ENCODE measurements at places on chromosomes 2 and 18.

GRCh38 chr18:44732599-44732998 is 51.9 kb downstream of the SETBP1 start:
- no peak for DNase-seq

DNA sequence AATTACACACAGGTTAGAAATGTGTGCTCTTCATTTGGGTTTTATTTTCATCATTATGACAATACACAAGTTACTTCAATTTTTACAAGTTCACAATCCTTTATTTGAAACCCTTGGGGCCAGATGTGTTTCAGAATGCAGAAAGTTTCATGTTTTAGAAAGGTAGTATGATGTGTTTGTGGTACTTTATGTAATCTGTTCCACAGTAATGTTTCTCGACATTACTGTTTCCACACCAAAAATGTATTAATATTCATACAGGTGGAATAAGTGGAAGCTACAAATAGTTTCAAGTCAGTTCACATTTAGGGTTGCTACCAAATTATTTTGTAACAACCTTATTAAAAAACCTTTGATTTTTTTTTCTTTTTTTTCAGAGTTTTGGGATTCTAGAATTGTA is 10.4 kb downstream of the UBE2E3 start:
- DNase-seq: no peak

DNA sequence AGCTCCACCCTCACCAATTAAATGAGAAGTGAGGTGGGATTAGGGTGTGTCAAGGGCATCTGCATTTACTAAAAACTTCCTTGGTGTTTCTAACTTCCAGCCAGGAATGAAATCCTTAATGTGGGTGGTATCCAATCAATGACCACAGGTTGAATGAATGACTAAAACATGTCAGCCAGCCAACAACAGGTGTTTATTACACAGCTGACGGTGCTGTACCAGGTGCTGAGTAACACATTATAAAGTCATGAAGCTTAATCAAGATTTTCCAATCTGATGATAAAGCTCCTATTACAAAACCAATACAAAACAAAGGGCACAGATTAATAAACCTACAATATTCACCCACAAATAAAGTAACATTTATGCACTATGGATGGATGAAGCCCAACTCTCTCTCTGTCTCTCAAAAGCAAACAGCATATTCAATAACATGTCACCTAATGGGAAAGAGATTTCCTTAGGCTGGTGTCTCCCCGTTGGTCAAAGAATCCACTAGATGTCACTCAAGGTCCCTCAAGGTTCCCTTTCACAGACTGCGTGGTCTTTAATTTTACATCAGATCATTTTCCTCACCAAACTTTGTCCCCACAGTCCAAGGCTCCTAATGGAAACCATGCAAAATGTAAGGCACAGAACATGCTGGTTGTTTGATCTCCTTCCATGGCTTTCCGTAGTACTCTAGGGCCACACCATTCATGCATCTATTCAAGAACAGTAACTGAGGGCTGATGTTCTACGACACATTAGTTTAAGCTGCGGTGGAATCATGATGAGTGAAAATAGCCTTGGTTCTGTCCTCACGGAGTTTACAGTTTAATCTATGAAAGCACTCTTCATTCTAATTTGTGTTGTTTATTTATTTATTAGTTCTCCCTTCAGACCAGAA is 6.4 kb upstream of the PTPN4 start:
- DNase-seq: peak; percentile 50

GRCh38 chr2:167928434-167928833 is 319.0 kb downstream of the STK39 start:
- no peak for DNase-seq

DNA sequence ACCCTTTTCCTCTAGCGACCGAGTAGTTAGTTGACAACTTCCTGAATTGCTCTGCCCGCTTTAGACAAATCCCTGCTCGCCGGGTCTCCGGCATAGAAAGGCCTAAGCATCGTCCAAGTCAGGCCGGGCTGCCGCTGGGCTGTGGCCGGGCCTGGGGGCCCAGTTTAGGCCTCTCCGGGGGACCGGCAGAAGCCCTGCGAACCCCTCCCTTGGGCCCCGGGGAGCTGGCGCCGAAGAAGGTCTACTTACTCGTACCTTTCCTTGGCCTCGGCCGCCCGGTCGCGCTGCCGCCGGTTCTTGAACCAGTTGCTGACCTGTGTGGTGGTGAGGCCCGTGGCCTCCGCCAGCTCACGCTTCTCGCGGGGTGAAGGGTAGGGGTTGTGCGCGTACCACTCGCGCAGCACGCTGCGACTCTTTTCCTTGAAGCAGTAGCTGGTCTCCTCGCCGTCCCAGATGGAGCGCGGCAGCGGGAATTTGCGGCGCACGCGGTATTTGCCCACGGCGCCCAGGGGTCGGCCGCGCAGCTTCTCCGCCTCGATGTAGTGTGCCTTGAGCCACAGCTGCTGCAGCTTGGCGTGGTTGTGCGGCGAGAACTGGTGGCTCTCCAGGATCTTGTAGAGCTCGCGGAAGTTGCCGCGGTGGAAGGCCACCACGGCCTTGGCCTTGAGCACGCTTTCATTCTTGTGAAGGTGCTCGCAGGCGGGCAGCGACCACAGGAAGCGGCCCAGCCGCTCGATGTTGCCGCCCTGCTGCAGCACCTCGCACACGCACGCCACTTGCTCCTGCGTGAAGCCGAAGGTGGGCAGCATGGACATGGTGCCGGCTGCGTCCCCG is 739 bp downstream of the SIX2 start:
- no peak for DNase-seq

- no peak for DNase-seq
Measured at GRCh38 chr2:126029316-126029715, 626.6 kb upstream of the GYPC start.

DNA sequence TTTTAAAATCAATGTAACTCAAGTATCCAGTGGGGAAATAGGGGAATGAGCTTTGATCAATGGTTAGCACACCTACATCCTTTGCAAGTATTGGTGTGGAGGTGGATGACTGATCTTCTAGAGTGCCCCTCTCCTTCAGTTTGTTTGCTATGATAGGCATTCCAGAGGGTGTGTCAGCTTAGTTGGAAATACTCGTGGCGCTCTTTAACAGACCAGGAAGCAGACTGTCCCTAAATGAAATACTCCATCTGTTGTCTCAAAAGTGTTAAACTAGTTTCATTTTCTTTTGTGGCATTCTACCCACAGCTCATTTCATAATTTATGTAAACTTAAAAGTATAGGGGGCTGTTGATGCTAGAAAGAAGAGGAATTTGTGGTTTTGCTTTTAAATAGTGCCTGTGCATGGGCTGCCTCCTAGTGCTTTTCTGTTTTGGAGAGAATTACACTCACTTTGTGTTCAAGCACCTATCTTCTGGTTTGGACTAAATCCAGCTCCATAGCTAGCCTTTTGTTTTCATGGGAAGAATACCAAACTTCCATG is 66.2 kb downstream of the STAT1 start:
- DNase-seq: no peak

DNA sequence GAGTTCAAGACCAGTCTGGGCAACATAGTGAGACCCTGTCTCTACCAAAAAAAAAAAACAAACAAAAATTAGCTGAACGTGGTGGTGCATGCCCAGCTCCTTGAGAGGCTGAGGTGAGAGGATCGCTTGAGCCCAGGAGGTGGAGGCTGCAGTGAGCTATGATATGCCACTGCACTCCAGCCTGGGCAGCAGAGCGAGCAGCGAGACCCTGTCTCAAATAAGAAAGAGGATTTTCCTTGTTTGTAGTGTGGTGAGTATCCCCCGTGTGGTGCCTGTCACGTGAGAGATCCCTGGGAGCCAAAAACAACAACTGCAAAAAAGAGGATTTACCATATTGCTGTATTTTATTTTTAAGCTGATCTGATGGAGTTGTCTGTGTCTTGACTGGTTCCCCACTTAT is 9.2 kb downstream of the EML4 start:
- no peak for DNase-seq

GRCh38 chr2:172722481-172722880 is 13.2 kb upstream of the RAPGEF4 start:
- no peak for DNase-seq

DNA sequence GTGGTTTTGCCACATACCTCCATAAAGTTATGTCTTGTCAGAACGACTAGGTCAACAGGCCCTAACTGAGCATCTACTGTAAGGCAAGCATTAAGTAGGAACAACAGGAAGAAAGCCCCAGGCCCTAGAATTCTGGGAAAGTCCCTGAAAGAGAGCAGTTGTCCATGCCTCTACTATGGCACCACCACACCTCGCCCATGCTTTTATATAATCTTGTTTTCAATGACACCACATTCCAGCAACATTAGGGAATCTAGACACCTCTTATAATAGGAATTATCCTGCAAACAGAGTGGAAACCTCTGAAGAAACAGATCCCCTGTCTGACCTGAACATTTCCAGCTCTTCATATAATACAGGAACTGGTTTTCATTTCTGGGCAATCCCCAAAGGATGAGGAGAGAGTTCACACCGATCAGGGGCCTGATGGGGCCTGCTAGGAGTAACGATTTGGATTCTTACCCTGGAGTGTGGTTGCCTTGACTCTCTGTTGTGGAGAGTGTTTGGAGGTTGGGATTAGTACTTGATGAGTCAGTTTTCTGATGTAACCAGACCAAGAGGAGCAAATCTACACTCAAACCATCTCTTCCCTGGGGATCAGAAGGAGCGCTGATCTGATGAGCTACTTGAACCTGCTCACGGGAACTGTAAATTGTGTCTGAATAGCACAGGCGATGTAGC is 31.9 kb upstream of the CEP68 start:
- no peak for DNase-seq

- peak; percentile 25 for DNase-seq
Measured at GRCh38 chr2:78979380-78980151, 45.9 kb upstream of the REG3G start.

- no peak for DNase-seq
Measured at GRCh38 chr2:142742371-142743214, 134.9 kb upstream of the KYNU start.

DNA sequence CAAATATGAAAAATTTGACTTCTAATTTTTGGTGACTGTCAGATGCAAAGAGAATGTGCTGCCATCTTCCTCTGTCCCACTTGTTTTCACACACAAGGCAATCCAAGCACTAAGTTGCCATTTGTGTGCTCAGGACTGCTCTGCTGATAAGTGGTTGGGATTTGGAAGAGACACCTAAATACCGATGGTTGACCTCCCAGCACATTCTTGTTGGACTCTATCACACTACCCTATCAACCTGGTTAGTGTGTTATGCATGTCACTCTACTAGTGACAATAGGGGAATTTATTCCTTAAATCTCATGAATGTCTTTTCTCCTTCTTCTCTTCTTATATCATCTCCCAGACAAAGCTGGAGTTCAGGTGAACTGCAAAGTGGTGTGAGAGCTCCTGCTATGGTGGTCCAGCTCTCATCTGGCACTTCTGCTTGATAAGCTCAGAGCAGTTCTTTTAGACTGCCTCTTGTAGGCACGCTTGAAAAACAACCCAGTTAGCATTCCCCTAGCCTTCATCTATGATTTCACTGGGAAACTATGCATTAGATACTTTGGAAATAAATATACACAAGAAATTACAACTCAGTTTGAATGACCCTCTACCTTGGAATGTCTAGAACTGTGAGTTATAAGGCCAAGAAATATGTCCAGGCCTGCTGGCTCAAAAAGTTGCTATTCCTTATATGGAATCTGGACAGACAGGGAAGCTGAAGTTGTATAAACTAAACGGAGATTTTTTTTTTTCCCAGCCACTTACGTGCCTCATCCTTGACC is 404.8 kb downstream of the MEIS1 start:
- DNase-seq: no peak

DNA sequence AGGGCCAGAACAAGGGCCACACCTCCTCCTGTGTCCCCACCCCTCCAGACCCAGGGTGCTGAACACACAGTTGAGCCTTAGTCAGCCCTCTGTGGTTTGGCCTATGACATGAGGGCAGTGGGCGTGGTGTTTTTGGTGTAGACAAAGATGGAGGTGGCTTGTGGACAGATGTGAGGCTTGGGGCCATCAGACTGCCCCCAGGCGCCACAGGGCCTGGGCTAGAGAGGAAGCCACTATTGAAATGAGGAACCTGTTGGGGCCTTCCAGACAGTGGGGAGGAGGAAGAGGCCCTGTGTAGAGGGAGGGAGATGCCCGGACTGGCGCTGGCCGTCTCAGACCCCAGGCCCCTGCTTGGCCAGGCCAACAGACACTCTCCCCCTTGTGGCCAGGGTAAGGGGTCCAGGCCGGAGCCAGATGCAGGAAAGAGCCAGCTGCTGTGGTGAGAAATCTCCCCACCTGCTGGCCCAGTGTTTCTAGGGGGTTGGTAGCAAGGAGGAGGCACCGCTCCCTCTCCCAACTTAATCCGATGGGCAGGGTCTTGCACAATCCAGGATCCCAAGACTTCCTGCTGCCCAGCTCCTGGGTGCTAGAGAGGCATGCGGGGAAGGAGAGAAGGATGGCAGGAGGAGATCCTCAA is 53.8 kb downstream of the SMAD7 start:
- no peak for DNase-seq

GRCh38 chr2:198203336-198204069 is 399.1 kb downstream of the PLCL1 start:
- DNase-seq: no peak

DNA sequence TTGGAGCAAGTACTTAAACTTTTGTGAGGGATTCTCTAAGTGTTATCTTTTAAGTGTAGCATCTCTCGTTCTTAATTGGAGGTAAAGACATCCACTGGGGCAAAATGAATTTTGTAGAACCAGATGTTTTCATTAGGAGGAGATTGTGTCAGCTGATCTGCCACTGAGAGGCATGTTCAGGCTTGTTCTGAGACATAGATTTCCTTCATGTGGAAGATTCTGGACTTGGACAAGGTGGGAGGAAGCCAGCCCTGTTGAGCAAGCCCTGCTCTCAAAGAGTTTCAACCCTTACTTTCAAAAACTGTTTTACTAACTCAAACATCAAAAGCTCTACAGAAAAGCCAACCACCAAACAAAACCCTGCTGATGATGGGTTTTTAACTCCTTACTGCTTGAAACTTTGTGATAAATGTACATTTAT is 6.5 kb downstream of the MAP4K4 start:
- peak; percentile 47 for DNase-seq

DNA sequence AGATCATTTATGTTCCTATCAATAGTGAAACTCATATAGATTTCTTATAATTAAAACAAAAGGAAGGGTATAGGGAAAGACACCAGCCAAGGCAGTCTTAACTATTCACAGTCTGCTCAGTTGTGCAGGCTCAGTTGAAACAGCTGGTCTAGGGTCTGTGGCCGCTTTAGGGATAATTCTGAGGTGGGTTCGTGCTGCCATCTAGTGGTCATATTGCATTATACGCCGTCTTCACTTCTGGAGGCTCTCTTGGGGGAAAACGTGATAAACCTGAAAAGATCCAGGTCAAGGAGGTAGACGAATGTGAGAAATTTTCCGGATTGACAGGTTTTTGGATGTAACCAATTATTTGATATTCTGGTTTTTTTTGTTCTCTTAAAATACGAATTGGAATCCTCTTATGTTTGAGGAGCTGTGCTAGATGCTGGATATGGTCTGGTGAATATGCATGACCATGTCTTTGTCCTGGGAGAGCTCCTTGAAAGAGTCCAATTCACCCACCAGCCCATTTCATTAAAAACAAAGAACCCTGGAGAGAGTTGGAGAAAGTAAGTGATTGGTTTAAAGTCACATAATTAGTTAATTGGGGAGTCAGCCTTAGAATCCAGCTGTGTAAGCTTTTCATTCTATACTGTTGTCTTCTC is 492.4 kb downstream of the PLCL1 start:
- DNase-seq: peak; percentile 65

Measured in activated CD4-positive, alpha-beta T cell treated with anti-CD3 and anti-CD28 coated beads, Interleukin-2, amount 10 ng/mL, durations not matched to agents 7 days and 5 days (primary cell).